ENCODE measurements at places on chromosomes 7 and 10. TPM values are rescaled to one million over a fixed set of nuclear protein-coding genes. Genes with fewer than 3 reads are reported as not detected.
A peak's percentile ranks its signal among the peaks of the same experiment; 100 is the strongest.

AKR1D1 gene
- total RNA-seq: not detected

ITPRIP gene
- 15.7 TPM for total RNA-seq

FXYD4 gene
- not detected for total RNA-seq

TUBAL3 gene
- not detected for total RNA-seq

POU6F2 gene
- 0.72 TPM for total RNA-seq

PDE6C gene
- total RNA-seq: not detected

KNDC1 gene
- total RNA-seq: 6.7 TPM

CAMK2G gene
- 9.8 TPM for total RNA-seq

DNA sequence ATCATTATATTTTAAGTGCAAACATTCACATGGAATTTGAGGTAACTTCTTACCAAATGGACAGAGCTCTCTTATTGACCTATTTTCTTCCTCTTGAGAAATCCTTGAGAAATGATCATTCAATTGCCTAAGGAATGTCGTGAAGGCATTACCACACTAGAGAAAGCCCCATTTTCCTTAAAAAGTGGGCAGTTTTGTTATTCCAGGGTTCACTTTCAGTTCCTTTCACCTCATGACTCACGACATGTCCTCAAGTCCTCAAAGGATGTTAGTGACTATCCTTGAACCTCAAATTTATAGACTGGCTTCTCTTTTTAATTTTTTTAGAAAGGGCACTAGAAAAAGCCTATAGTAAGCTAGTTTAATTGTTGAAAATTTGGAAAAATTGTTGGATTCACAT lies 40.4 kb upstream of the SMIM30 start:
- no peaks in the 10 kb centered on the region for H3K36me3 ChIP-seq
- H3K4me1 ChIP-seq: no peaks in the 10 kb centered on the region
- no peak overlapping the region for H3K4me3 ChIP-seq
- H3K27ac ChIP-seq: no peak overlapping the region

DNA sequence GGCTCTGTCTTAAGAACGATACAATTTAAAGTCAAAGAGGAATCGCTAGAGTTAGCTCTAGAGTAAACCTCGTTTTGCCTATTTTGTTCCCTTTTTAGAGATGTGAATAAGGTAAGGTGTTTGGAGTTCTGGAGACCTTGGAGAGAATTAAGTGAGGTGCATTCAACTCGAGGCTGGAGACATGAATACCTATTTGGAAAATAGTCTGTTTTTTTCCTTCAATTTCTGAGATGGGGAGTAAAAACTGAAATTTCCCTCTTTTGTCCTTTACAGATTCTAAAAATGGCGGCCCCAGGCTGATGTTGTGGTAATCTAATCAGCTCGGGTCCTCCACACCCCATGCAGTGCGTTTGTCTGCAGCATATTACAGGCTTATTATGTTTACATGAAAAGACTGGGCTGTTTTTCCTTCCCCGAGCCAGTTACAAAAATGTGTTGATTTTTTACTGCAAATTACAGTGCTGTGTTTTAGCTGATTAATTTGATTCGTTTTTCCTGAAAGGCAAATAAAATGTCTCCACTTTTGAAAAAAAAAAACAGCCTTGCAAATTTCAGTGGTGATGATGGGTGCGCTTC lies 1.5 kb downstream of the KMT2E start:
- H3K27me3 ChIP-seq: no peaks in the 10 kb centered on the region
- no peak for DNase-seq
- no peaks in the 10 kb centered on the region for H3K36me3 ChIP-seq
- H3K4me1 ChIP-seq: peaks cover 6% of the 10 kb centered on the region
- peak overlapping the region; percentile 97 for H3K27ac ChIP-seq

DNA sequence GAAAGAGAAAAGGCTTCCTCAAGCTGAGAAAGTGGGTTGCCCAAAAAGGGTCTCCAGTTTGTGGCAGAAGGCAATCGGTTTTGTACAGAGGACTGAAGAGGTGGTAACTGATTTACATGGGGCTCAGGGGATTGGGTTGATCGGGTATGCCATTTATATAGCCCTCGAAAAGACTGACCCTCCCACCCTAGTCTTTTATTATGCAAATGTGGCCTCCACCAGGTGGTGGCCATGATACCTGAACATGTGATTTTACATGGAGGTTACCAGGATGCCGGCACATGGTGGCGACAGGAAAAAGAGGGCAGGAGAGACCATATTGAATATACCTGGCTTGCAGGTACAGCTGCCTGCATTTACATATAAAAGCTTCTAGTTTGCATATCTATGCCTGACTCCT lies 36.7 kb downstream of the ATE1 start:
- no peaks in the 10 kb centered on the region for H3K36me3 ChIP-seq
- no peaks in the 10 kb centered on the region for H3K4me1 ChIP-seq
- H3K27me3 ChIP-seq: no peaks in the 10 kb centered on the region
- H3K4me3 ChIP-seq: no peak overlapping the region
- no peak overlapping the region for H3K27ac ChIP-seq
- DNase-seq: no peak

DNA sequence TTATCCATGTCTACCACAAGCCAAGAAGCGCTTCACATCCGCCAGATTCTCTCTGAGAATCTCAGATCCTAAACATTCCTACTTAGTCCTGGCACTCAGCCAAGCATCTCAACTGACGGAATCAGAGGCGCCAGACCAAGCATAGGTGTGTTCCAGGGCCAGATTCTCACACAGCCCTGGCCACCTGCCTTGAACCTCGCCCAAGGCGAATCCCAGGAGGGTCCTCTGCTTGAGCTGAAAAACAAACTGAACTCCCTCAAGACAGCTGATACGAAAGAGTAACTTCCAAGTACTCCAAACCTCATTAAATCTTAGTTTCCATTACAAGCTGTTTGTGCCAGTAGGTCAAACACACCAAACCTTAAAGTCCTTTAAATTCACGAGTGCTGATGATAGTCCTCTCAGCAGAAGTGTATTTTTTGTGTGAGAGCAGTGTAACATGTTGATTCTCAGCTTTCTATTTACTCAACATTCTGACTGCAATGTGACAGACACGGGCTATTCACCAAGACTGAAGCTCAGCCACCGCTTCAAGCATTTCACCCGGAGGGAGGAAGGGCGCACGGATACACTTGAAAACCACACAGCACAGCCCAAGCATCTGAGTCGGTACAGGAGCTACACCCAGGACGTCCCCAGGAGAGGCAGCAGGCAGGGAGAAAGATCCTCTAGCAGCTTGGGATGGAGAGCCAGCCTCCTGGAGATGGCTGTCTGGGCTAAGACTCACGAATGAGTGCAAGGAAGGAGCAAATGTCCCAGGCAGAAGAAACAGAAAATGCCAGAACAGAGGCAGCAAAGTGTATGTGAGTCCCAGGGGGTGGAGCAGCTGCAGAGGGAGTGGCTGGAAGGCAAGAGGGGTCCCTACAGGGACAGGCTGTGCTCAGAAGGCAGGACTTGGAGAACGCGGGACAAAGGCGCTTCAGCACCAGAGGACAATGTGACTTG lies 6.0 kb downstream of the PARD3 start:
- no peak for DNase-seq
- no peaks in the 10 kb centered on the region for H3K36me3 ChIP-seq
- H3K4me1 ChIP-seq: peaks cover 24% of the 10 kb centered on the region

DNA sequence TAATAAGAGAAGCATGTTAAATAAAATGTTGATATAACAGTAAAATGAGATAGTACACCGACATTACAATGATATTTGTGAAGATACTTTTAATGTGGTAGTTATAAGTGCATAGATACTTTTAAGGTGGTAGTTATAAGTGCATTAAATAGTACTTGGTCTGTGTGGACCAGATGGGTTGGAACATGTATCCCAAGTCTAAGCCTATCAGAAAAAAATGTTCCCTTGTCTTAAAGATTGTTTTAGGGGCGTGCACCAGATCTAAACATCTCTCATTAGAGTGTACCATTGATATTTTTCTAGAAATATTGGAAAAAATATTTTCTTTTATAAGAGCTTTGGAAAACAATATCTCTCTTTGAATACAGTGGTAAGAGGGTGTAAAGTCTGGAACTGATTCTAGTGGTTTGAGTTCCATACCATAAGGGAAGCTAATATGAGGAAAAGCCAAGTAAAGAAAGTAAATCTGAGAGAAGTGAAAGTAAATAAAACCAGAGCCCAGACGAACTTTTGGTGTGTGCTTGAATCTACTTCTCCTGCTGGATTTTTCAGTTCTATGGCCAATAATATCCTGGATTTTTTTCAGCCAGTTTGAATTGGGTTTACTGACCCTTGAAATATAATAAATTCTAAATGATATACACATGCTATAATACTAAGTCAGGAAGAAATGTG lies 175.3 kb downstream of the MBL2 start:
- H3K27me3 ChIP-seq: no peaks in the 10 kb centered on the region
- no peak overlapping the region for H3K27ac ChIP-seq
- no peak for DNase-seq
- H3K4me1 ChIP-seq: no peaks in the 10 kb centered on the region

DNA sequence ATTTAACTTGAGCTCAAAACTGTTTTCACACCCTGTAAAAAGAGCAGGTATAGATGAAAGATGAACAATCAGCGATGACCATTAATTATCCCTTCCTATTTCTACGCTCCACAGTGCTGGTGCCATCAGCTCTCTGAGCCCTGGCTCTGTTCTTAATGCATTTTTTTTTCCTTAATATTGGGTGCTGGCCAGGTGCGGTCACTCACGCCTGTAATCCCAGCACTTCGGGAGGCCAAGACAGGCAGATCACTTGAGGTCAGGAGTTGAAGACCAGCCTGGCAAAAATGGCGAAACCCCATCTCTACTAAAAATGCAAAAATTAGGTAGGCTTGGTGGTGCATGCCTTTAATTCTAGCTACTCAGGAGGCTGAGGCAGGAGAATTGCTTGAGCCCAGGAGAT lies 4.2 kb downstream of the STEAP4 start:
- no peak overlapping the region for H3K4me3 ChIP-seq
- H3K27me3 ChIP-seq: no peaks in the 10 kb centered on the region

- no peaks in the 10 kb centered on the region for H3K36me3 ChIP-seq
- H3K27ac ChIP-seq: no peak overlapping the region
- H3K4me1 ChIP-seq: no peaks in the 10 kb centered on the region
These were observed 261.7 kb upstream of the PRKCQ start for GRCh38 chr10:6841761-6842160.

GRCh38 chr10:70562036-70562755 lies 40.3 kb downstream of the PRF1 start:
- H3K4me3 ChIP-seq: no peak overlapping the region
- no peaks in the 10 kb centered on the region for H3K36me3 ChIP-seq
- H3K4me1 ChIP-seq: peaks cover 5% of the 10 kb centered on the region
- H3K27me3 ChIP-seq: no peaks in the 10 kb centered on the region
- no peak overlapping the region for H3K27ac ChIP-seq
- DNase-seq: no peak

DNA sequence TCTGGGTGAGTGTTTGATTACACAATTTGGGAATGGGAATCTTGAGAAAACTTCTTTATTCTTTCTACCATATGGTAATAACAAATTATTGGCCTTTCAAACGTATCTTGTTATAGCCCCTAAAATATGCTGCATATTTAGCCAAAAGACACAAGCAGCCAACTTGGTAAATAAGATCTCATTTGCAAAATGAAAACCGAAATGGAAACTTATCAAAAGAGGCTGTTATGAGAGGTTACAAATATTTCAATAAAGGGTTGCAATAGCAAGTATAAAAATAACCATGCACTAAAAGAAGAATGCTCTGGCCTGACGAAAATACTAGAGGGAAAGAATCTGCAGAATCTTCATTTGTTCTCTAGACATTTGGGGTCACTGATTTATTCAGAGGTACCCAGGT lies 259.5 kb upstream of the LRRN3 start:
- DNase-seq: no peak
- H3K4me3 ChIP-seq: no peak overlapping the region
- peaks cover 3% of the 10 kb centered on the region for H3K4me1 ChIP-seq

DNA sequence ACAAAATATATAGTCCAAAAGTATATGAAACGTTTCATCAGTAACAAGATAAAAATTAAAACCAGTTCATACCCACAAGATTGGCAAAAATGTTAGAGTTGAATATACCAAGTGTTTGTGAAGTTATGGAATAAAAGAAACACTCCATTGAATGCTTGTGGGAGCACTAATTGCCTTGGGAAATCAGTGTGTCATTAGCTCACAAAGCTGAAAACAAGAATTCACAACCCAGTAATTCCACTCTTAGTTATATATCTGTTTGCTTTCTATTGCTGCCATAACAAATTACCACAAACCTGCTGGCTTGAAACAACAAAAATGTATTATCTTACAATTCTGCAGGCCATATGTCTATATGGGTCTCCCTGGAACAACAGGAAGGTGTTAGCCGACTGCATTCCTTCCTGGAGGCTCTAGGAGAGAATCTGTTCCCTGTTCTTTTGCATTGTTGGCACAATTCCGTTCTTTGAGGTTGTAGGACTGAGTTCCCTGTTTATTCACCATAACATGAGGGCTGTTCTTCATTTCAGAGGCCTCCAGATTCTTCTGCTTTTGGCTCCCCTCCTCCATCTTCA lies 45.7 kb downstream of the SEM1 start:
- H3K4me3 ChIP-seq: no peak overlapping the region
- no peak for DNase-seq
- H3K27me3 ChIP-seq: no peaks in the 10 kb centered on the region

GRCh38 chr7:2033586-2034135 lies 199.1 kb downstream of the MAD1L1 start:
- no peaks in the 10 kb centered on the region for H3K27me3 ChIP-seq
- H3K4me1 ChIP-seq: peaks cover 12% of the 10 kb centered on the region

- DNase-seq: no peak
- no peak overlapping the region for H3K4me3 ChIP-seq
- no peaks in the 10 kb centered on the region for H3K36me3 ChIP-seq
- peak overlapping the region; percentile 22 for H3K27ac ChIP-seq
These were observed 6.2 kb upstream of the IFIT2 start for GRCh38 chr10:89295597-89295996.

GRCh38 chr10:13834581-13835286 lies 248.0 kb downstream of the PRPF18 start:
- no peaks in the 10 kb centered on the region for H3K27me3 ChIP-seq
- no peak for DNase-seq
- H3K36me3 ChIP-seq: no peaks in the 10 kb centered on the region
- no peak overlapping the region for H3K27ac ChIP-seq
- no peak overlapping the region for H3K4me3 ChIP-seq

DNA sequence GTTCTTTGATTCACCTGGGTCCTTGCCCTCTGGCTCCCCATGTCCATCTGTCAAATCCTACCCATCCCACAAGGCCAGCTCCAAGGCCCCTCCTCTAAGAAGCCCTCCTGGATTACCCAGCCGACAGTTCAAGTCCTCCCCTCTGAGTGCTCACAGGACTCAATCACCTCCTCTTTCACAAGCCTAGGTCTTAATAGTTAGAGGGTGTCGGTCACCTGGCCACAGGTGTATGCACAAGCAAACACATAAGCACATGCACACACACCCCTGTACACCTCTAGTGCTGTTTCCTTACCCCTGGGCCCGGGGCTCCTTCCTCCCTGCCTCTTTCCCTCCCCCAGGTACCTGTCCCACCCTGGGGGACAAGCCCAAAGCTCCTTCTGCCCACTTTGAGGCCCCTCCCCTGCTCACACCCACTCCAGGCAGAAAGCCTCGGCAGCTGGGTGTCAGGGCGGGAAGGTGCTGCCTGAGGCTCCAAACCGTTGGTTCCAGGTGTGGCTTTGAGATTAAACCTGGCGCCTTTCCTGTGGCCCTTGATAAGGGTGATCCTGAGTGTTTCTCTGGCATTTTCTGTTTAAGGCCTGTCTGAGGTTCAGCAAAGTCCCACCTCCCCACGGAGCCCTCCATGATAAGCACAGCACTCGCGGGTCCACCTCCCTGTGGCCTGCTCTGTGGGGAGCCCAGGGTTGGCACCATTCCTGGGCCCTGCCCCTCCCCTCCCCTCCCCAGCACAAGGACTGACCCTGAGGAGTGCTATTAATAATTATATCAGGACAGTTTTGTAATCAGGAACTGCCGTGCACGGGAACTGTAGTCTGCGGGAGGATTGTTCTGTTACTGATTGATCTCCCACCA lies 14.6 kb upstream of the AQP1 start:
- peaks cover 7% of the 10 kb centered on the region for H3K4me1 ChIP-seq
- no peak overlapping the region for H3K27ac ChIP-seq
- no peaks in the 10 kb centered on the region for H3K36me3 ChIP-seq
- no peak for DNase-seq
- H3K4me3 ChIP-seq: no peak overlapping the region

All from ovary (tissue), 10 donors.